ENCODE measurements at places on chromosomes 12 and 14.

DNA sequence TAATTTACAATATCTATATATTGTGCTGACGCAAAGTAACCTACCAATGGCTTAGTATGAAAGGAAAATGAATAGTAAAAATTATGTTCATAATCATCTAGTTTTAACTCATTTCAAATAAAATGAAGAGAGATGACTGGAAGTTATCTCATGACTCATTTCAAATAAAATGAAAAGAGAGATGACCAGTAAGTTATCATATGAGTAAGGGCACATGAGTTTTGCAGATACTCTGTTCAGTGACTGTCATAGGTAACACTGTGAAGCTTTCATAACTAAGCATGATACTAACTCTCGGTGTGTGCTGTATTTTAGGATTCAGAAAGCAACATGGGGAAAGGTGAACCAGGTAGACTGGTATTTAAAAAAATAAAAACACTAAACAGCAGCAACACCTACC is 364.5 kb upstream of the DIO2 start:
- no peak for DNase-seq

GRCh38 chr14:64604001-64604400 is 54.2 kb downstream of the PPP1R36 start:
- no peak for DNase-seq

DNA sequence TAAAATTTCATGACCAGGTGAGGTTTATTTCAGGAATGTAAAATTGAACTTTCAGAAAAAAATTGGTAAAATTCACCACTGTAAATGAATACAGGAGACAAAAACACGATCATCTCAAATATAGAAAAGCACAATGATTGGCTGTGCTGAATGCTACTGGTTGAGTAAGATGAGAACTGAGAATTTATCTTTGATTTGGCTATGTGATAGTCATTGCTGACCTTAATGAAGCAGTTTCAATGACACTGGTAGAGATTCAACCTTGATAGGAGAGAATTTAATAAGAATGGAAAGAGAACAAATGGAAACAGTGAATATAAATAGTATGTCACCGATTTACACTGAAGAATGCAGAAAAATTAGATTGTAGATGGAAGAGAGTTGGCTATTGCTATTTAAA is 6.4 kb upstream of the PMCH start:
- no peak for DNase-seq

GRCh38 chr12:94266796-94267536 is 118.6 kb downstream of the PLXNC1 start:
- DNase-seq: no peak

DNA sequence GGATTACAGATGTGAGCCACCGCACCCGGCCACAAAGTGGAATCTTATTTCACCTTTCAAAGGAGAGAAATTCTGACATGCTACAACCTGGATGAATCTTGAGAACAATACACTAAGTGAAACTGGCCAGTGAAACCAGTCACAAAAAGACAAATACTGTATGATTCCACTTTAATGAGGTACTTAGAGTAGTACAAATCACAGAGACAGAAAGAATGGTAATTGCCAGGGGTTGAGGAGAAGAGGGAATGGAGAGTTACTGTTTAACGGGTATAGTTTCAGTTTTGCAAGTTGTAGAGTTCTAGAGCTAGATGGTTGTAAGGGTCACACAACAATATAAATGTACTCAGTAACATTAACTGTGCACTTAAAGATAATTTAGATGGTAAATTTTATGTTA is 33.4 kb downstream of the ADIPOR2 start:
- DNase-seq: no peak

DNA sequence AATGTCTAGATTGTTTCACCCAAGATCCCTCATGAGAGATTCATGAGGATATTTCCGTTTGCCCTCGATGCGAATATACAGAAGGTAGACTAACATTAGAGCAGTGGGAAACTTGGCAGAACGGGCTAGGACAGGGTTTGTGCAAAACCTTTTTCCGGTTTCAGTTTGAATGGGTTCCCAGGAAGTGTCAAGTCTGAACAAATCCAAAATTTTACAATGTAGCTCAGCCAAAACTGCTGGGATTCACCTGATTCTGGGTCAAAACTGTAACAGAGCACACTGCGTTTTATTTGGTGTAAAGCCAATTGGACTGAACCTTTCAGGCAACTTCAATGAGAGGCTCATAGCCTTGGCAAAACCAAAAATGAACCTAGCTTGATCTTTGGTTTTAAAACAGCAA is 337.8 kb upstream of the DIO2 start:
- DNase-seq: no peak

DNA sequence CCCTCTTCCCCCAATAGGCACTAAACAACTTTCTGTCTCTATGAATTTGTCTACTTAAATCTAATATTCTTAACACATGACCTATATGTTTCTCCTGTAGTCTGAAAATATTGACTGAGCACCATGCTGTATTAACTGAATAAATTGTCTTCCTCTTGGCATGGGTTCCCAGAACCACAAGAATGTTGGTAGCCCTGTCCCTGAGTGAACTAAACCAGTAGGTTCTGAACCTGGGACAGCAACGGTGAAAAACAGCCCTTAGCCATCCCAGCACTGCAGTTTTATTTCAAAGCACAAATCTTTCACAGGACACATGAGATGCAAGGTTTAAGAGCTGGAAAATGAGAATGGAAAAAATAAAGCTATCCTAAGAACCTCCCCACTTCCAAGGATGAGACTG is 20.4 kb upstream of the HSP90B1 start:
- no peak for DNase-seq

DNA sequence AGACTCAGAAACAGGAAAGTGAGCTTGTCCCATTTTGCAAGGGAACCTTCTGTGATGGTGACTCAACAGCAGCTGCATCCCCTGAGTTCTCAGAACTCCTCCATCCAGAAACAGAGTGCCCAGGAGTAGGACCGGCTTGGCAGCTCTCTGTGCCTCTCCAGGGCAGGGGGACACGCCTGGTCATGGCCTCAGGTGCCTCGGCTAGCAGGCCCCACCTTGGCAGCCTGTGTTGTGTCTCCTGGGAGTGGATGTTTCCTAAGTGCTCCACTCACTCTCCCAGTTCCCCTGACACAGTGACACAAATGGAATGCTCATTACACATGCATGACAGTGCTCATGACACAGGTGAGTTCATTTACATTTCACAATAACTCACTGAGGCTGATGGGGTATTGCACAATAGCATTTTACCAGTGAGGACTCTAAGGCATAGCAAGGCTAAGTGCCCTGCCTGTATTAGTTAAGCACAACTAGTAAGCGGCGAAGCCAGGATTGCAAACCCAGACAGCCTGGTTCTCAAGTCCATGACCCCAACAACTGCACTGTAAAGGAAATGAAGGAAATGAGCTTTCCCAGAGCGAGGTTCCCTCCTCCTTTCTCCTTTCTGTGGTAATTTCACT is 47.4 kb downstream of the CALM1 start:
- no peak for DNase-seq

GRCh38 chr14:59272633-59273032 is 84.2 kb downstream of the DAAM1 start:
- DNase-seq: no peak

DNA sequence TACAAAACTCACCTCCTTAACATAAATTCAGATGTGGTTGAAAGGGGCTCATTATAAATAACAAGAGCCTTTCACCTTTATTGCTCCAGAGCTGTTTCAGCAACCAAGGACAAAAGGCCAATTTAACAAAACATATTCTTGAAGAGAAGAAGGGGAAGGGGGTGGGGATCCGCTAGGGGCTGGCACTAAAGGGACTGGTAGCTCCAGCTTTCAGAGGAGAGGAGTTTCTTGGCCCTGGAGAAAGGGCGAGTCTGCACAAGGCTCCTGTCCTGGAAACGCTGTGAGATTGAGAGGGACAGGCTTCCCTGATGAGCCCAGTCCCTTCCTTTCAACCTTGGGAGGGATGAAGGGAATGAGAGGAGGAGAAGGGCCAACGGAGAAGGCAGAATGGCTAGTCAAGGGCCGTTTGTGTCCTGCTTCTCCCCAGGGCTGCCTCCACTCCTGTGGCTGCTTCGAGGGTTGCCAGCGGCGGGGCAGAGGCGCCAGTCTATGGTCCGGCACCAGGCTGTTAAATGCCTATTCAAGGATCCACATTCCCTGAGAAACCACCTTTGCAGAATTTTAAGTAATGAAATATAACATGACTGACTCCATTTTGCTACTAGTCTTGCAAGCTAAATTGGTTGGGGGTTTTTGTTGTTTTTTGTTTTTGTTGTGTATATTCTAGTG is 9.7 kb upstream of the PIGH start:
- DNase-seq: no peak

DNA sequence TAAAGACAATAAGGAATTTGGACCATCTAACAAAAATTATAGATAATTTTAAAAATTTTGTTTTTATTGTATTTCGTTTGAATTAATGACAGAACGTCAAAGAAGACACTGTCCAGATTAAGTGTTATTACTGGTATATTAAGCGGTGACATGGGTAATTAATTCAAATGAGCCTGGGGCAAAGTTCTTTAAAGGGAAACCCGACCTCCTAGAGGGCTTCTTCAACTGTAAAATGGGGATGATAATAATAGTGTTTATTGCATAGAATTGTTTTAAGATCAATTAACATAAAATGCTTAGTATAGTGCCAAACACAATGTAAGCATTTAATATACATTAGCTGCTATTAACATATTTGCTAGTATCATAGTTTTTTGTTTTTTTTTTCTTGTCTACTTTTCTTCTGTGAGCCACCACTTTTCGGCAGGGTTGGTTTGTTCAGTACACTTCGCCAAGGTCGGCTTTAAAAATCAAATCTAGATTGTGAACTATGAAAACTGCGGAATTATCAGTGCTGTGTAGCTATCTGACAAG is 514 bp upstream of the LARP4 start:
- DNase-seq: no peak

GRCh38 chr12:1147821-1148220 is 156.8 kb downstream of the ERC1 start:
- DNase-seq: no peak

- no peak for DNase-seq
Measured at GRCh38 chr12:14283489-14284144, 81.9 kb upstream of the ATF7IP start.

DNA sequence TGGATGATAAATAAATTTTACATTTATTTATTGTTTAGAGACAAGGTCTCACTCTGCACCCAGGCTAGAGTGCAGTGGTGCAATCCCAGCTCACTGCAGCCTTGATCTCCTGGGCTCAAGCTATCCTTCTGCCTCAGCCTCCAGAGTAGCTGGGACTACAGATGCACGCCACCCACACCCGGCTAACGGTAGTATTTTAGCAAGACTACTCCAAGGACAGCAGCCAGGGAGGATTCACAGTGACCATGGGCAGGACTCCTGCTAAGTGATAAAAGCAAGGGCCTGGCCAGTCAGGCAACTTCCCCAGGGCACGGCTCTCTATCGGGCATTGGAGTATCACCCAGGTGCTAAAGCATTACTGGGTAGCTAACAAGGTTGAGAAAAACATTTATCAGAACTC is 55.4 kb downstream of the ARL6IP4 start:
- no peak for DNase-seq

GRCh38 chr12:56591961-56592360 is 38.2 kb downstream of the BAZ2A start:
- DNase-seq: no peak

- no peak for DNase-seq
Measured at GRCh38 chr14:95339301-95339865, 19.7 kb upstream of the CLMN start.

DNA sequence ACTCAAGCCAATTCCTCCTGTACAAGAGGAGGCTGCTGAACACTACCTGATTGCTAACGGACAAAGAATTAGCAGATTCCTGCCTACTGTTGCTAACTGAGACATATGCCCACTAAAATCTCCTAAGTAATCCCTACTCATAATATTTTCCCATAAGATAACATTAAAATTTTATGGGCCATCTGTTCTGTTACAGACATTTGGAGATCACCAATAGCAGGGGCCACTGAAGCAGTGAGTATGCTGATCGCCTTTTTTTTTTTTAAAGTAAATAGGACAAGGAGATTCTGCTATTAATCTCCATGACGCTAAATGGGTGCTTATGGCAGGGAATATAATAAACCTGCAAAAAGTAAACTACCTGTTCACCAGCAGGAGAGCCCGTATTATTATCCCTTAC is 292.9 kb downstream of the MED13L start:
- DNase-seq: no peak

- DNase-seq: no peak
Measured at GRCh38 chr12:124008595-124008994, 35.6 kb downstream of the ZNF664 start.

GRCh38 chr12:93595351-93595750 is 22.9 kb downstream of the SOCS2 start:
- DNase-seq: no peak

DNA sequence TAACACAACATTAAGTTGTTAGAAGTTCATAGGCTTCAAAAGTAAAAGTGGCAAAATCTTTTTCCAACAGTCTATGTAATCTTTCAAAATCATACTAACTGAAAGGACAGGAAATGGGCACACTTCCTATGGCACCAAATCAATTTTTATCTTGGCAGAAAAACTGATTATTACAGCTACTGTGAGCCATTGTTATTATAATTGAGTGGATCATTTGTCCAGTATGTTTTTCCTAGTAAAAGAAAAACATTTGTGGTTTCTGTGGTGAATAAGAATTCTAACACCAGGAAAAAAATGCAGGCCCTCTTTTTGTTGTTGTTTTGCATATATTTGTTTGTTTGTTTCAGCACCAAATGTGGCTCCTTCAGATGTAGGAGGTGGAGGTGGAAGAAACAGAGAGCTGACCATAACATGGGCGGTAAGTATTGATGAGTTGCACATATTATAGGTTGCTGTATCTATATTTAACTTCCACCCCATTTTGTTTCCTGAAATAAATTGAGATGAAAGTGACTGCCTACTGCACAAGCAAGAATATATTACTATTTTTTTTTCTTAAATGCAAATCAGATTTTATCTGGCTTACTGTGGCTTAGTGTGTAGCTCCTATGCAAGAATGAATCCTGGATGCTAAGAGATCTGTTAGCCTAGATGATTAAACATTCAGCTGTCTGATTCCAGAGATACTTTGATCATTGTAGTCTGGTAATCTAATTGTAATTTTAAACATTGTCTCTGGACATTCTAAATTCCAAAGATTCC is 174.1 kb upstream of the PDZRN4 start:
- DNase-seq: no peak

GRCh38 chr12:119687406-119687805 is 19.5 kb downstream of the PRKAB1 start:
- DNase-seq: no peak

- DNase-seq: peak; percentile 15
Measured at GRCh38 chr14:32594766-32595165, 265.7 kb downstream of the AKAP6 start.

DNA sequence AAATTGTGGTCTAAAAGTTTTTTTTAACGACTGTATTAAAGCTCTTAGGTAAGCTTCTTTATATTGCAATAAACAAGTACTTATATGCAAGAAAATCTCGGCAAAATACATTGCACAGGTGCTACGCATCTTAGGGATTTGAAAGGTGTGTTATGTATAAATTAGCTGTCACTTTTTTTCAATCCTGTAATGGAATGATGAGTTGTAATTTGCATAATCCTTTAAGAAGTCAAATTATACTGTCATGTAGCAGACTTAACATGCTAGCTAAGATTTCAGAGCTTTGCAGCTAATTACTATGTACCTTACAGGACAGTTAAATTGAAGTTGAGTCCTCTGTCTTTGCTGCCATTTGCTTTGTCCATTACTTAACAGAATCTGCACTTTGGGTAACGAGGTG is 117.5 kb downstream of the NPAS3 start:
- DNase-seq: no peak

Data from HTR-8/SVneo (cell line).